Gastrocnemius medialis (tissue), 4 donors: ENCODE measurements at places on chromosomes 1 and 21. TPM values are rescaled to one million over a fixed set of nuclear protein-coding genes. Genes with fewer than 3 reads are reported as not detected.

GRCh38 chr1:169122976-169123375 lies 16.5 kb downstream of the ATP1B1 start:
- H3K4me1 ChIP-seq: peaks cover 70% of the 10 kb centered on the region
- H3K4me3 ChIP-seq: no peak overlapping the region
- no peaks in the 10 kb centered on the region for H3K36me3 ChIP-seq
- peak overlapping the region; percentile 93 for H3K27ac ChIP-seq
- no peaks in the 10 kb centered on the region for H3K27me3 ChIP-seq
- no peak for DNase-seq

CAMK2N1 gene
- 1.6 TPM for total RNA-seq

DNA sequence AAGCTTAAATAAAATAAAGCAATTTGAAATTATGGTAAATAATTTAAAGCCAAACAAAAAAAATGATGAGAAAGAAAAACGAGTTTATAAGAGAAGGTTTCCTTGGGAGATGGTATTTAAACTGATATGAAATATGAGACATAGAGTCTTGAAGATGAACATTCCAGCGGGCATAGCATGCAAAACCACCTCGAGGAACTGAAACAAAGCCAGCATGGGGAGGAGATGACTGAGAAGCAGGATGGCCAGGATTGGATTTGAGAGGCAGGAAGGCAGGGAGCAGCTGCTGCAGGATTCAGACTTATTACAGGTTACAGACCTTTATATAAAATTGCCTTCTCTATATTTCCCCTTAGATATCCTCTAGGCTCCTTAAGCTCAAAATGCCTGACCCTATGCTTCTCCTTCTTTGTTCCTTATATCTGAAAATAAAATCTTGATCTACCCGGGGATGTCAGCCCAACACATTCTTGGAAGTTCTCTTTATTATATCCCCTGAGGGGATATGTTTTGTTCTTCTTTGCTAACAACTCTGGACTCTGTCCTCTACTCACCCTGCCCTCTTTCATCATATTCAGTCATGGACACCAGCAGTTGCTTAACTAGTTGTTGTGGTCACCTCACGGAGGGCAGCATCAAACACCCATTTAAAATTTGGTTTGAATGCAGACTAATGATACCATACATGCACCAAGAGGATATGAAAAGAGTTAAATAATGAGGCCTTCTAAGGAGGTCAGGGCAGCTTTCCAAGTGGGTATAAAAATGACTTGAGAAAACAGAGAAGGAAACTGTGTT lies 719.1 kb upstream of the B3GALT2 start:
- H3K27ac ChIP-seq: no peak overlapping the region
- no peaks in the 10 kb centered on the region for H3K27me3 ChIP-seq

DNA sequence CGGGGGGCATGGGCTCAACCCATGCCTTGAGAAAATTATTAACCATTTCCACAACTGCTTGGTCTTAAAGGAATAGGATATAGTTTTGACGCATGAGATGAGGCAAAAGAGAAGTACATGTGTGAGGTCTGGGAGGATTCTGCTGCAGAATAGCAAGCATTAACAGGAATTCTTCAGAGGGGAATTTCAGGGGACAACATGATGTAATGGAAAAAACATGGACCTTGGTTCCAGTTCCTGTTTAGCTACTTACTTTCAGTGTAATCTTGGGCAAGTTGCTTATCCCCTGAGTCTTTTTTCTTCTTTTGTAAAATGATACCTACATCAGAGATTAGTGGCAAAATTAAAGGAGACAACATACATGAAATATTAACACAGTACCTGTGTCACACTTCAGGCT lies 85.6 kb downstream of the PRRX1 start:
- no peaks in the 10 kb centered on the region for H3K27me3 ChIP-seq
- H3K36me3 ChIP-seq: no peaks in the 10 kb centered on the region
- no peak overlapping the region for H3K4me3 ChIP-seq
- DNase-seq: no peak
- H3K27ac ChIP-seq: no peak overlapping the region

APP gene
- total RNA-seq: 73.2 TPM

DNA sequence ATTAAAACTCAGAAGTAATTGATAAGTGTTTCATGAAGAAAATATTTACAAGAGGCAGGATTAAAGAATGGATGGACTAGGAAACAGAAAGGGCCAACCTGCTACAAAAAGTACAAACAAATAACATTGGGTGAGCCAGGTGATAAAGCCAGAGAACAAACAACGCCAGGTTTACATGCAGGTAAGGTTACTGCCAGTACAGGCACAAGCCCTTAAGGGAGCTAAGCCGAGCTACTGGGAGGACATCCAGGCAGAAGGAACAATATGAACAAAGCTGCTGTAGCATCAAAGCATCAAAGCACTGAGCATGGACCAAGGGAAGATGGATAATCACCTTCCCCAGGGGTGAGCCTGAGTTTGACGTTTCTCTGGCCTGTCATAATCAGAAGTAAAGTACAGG lies 380.7 kb downstream of the SEC16B start:
- no peak for DNase-seq
- H3K27ac ChIP-seq: no peak overlapping the region
- no peaks in the 10 kb centered on the region for H3K27me3 ChIP-seq
- H3K36me3 ChIP-seq: no peaks in the 10 kb centered on the region
- H3K4me1 ChIP-seq: no peaks in the 10 kb centered on the region
- no peak overlapping the region for H3K4me3 ChIP-seq

- no peak overlapping the region for H3K4me3 ChIP-seq
- DNase-seq: no peak
- peaks cover 40% of the 10 kb centered on the region for H3K4me1 ChIP-seq
- H3K36me3 ChIP-seq: no peaks in the 10 kb centered on the region
- peak overlapping the region; percentile 85 for H3K27ac ChIP-seq
Measured at GRCh38 chr1:151370211-151370911, 2.1 kb downstream of the SELENBP1 start.

ECM1 gene
- total RNA-seq: 1.5 TPM

KRTAP7-1 gene
- not detected for total RNA-seq

DNA sequence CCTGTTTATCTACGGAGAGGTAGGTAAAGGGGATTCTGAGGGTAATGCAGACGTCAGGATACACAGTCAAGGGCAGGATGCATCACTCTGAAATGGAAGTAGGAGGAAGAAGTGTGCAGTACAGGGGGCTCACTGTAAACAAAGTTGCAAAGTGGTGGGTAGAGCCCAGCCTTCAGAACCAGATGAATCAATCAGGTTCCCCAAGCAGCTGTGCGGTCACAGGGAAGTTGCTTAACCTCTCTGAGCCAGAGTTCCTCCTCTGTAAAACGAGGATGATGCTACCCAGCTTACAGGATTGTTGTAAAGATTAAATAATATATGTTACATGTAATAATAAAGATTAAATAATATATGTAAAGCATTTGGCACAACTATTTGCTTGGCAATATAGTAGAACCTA lies 13.5 kb upstream of the MYOM3 start:
- H3K4me1 ChIP-seq: peaks cover 11% of the 10 kb centered on the region
- no peaks in the 10 kb centered on the region for H3K36me3 ChIP-seq
- no peaks in the 10 kb centered on the region for H3K27me3 ChIP-seq

GRCh38 chr1:35560256-35561225 lies 2.9 kb downstream of the NCDN start:
- H3K4me1 ChIP-seq: peaks cover 21% of the 10 kb centered on the region
- peak overlapping the region; percentile 13 for H3K4me3 ChIP-seq
- no peaks in the 10 kb centered on the region for H3K27me3 ChIP-seq
- peak; percentile 45 for DNase-seq

DNA sequence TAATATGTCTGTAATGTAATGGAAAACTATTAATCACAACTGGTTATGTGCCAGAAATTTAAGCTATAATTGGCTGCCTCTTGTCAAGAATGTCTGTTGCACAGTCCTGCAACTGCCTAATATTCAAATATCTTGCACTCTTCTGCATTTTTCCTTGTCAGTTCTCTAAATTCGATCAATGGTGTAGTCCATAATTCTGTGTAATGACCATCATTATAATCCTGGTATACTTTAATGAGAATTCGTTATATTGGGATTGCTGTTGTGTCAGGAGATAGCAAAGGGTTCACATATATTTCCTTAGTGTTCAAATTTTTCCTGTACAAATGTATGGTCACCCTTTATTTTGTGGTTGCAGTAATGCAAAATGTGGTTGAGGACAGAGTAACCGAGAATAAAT lies 4.8 kb downstream of the NTNG1 start:
- peaks cover 3% of the 10 kb centered on the region for H3K4me1 ChIP-seq
- no peak overlapping the region for H3K4me3 ChIP-seq
- no peak for DNase-seq

DNA sequence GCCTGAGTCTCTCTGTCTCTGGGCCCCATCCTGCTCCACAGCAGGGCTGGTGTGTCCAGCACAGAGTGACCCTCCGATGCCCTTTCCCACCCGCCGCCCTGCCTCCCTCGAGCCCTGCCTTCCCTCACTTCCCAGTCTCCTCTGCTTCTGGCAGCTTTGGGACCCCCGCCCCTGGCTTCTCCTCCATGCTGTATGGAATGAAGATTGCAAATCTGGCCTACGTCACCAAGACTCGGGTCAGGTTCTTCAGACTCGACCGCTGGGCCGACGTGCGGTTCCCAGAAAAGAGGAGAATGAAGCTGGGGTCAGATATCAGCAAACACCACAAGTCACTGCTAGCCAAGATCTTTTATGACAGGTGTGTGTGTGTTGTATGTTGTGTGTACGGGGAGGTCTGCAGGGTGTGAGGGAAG lies 14.3 kb downstream of the MOV10 start:
- no peaks in the 10 kb centered on the region for H3K4me1 ChIP-seq
- H3K4me3 ChIP-seq: no peak overlapping the region
- peak overlapping the region; percentile 39 for H3K27ac ChIP-seq
- DNase-seq: no peak
- H3K36me3 ChIP-seq: no peaks in the 10 kb centered on the region
- no peaks in the 10 kb centered on the region for H3K27me3 ChIP-seq

CACNA1E gene
- not detected for total RNA-seq

DNA sequence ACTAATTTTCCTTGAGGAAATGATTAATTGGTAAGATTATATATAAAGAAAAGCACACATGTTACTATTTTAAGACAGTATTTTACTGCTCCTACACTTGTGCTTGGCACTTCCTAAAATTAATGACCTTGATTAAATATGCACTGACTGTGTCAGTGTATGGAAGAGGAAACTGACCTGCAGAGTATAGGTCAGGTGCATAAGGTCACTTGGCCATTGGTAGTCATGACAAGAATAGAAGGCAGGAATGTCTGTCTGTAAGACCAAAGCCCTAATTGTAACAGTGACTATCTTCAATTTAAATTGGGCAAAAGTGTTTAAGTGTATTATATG lies 128.0 kb upstream of the KCNK2 start:
- no peaks in the 10 kb centered on the region for H3K4me1 ChIP-seq
- H3K27me3 ChIP-seq: no peaks in the 10 kb centered on the region
- H3K4me3 ChIP-seq: no peak overlapping the region
- H3K27ac ChIP-seq: no peak overlapping the region

DNA sequence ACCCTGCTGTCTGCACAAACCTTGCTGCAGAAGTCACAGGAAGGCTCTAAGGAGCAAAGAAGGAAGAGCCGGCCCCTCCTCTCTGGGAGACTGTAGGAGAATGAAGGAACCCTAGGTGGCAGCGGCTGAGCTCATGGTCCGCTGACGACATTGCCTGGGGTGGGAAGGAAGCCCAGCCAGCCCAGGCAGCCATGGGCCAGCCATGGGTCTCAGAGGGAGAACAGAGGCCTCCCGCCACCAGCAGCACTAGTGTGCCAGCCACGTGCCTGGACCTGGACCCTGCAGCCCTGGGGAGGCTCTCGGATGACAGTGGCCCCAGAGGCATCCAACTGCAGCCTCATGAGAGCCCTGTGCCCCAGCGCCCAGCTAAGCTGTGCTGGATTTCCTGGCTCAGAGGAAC lies 49.2 kb upstream of the POFUT2 start:
- no peaks in the 10 kb centered on the region for H3K36me3 ChIP-seq
- no peaks in the 10 kb centered on the region for H3K4me1 ChIP-seq
- H3K27ac ChIP-seq: no peak overlapping the region
- H3K4me3 ChIP-seq: no peak overlapping the region
- H3K27me3 ChIP-seq: no peaks in the 10 kb centered on the region
- no peak for DNase-seq

GRCh38 chr21:28580585-28580984 lies 412.1 kb downstream of the LTN1 start:
- H3K4me3 ChIP-seq: no peak overlapping the region
- no peak overlapping the region for H3K27ac ChIP-seq
- DNase-seq: no peak
- H3K36me3 ChIP-seq: no peaks in the 10 kb centered on the region
- H3K27me3 ChIP-seq: no peaks in the 10 kb centered on the region

ETV3L gene
- not detected for total RNA-seq

- no peak for DNase-seq
- no peak overlapping the region for H3K4me3 ChIP-seq
- H3K27ac ChIP-seq: no peak overlapping the region
- H3K27me3 ChIP-seq: no peaks in the 10 kb centered on the region
- no peaks in the 10 kb centered on the region for H3K36me3 ChIP-seq
Measured at GRCh38 chr1:97097404-97097925, 375.9 kb downstream of the PTBP2 start.

DNA sequence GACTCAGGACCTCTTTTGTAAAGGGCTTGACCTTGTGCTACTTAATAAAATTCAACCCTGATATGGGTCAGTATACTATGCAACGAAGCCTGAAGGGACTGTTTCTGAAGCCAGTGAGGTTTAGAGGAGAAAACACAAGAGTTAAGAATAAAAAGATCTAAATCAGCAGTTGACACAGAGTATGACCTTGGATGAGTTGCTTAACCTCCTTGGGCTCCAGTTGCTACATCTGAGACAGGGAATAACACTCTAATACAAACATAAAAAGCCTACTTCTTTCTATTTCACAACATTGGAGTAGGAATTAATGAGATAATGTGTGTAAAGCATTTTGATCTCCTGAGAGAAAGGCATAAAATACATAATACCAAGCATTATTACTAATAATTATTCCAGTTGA lies 882.4 kb upstream of the ADGRL2 start:
- H3K4me1 ChIP-seq: no peaks in the 10 kb centered on the region
- H3K4me3 ChIP-seq: no peak overlapping the region
- no peak for DNase-seq
- H3K36me3 ChIP-seq: no peaks in the 10 kb centered on the region
- no peak overlapping the region for H3K27ac ChIP-seq

DNA sequence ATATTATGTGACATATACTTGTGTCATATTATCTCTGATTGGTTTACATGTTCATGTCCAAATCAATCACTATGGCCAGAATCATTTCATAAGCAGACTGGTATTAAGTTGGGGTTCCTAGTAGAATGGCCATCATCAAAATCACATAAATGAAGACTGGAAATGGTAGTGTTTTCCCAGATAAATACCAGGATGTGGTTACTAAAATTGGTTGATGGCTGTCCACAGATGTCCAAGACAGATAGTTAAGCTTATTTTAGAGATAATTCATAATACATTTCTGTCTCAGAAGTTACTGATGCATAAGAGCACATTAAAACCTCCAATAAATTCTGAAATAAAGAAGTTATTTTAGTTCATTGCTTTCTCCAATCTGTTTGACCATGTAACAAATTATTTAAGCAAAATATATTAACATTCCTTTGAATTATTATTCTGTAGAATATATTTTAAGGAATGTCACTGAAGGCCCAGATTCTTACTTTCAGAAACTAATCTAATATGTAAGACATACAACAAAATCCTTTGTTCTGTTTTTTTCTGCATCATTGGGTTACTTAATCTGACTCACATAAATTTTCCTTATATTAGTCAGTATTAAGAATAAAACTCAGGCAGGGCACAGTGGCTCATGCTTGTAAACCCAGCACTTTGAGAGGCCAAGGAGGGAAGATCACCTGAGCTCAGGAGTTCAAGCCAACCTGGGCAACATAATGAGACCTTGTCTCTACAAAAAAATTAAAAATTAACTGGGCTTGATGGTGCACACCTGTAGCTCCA lies 483.9 kb downstream of the PTPRC start:
- no peak for DNase-seq
- no peaks in the 10 kb centered on the region for H3K36me3 ChIP-seq
- H3K4me1 ChIP-seq: no peaks in the 10 kb centered on the region
- no peak overlapping the region for H3K4me3 ChIP-seq
- H3K27ac ChIP-seq: no peak overlapping the region

GLMN gene
- total RNA-seq: 7.5 TPM

MYOC gene
- total RNA-seq: 5.0 TPM

SH2D1B gene
- total RNA-seq: 2.8 TPM
